ENCODE measurements at places on chromosomes 7 and 10. TPM values are rescaled to one million over a fixed set of nuclear protein-coding genes. Genes with fewer than 3 reads are reported as not detected.
A peak's percentile ranks its signal among the peaks of the same experiment; 100 is the strongest.

- peak; percentile 61 for DNase-seq
Measured at GRCh38 chr10:63374991-63375390, 90.8 kb downstream of the JMJD1C start.

DNA sequence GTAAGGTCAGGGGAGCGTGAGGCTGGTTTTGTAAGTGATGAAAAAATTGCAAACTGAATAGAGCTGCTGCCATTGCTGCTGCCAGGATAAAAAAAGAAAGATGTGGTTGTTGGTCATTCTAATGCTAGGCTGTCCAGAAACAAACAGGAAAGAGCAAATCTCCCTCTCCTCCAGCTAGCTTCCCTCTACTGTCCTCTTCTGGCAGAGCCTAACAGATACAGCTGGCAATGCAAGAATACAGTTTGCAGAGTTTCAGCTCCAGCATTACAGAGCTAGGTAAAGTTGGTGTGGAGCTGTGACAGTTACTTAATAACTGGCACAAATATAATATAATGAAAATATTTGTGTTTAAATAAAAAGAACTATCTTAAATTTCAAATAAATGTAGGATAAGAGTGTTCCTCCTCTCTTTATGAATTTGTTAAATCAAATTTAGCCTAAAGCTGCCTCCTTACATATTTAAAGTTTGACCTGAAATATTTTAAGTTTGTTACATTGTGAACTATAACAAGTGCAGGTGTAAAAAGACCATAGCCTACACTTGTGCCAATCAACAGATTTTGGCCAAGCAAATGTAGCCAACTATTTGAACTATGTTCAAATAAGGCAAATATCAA lies 407.7 kb downstream of the SH2D4B start:
- peak; percentile 10 for DNase-seq

- DNase-seq, result no peak
Measured at GRCh38 chr7:26381476-26382353, 90.1 kb downstream of the SNX10 start.

DNA sequence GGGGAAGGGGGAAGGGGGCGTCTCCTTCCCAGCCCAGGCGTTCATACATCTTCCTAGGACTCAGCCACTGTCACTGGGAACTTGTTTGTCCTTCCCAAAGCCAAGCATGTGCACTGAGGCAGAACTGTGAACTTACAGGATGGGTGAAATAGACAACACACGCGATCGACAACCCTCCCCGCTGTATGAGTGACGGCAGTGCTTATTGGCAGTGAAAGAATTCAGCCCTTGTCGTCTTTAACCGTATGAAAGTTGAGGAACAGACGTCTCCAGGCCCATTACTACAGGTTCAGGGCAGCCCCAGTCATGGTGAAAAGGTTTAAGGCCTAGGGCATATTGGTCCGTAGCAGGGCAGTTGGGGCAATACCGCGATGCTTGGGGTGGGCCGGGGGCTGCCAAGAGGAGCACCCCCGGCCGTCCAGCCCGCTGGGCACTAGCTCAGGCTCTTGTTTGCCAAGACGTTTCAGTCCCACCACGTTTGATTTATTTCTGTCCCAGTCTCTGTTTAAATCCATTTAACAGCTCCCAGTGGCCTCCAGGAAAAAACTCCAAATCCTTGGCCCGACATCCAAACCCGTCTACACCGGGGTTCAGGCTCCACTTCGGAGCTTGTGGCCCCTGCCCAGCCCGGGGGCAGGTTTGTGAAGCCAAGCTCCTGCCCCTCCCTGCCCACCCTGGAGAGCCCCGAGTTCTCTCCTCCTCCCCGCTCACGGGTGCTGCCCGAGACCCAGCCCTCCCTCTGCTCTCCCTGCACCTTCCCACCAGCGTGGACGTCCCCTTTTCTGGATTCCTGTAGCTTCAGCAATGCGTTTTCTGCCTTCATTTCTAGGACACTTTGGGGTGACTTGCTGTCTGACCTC lies 159.8 kb downstream of the DNAJB6 start:
- DNase-seq, result no peak

DNA sequence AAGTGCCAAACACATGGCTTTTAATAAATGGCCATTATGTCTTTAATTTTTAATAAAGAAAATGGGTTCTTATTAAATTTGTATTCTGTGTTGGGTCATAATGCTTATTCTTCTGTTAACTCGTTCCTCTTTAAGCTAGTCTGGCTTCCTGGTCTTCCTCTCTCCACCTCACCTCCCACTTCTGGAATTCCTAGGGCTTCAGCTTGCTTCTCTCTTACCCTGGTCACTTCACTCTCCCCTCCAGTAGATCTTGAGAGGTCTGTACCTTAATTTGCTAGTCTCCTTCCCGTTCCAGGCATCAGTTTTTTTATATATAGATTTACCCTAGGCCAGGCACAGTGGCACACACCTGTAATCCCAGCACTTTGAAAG lies 111.2 kb downstream of the RALA start:
- DNase-seq, result no peak

- no peak for DNase-seq
Measured at GRCh38 chr10:91229683-91230082, 9.2 kb downstream of the PCGF5 start.

- DNase-seq, result no peak
Measured at GRCh38 chr7:102289057-102289456, 2.4 kb downstream of the SH2B2 start.

- DNase-seq, result peak; percentile 54
Measured at GRCh38 chr10:93495654-93496321, 624 bp upstream of the CEP55 start.

GRCh38 chr7:954330-955238 lies at the start of gene ADAP1:
TSS of gene ADAP1 (minus strand) at chr7:954680. CDS start at chr7:954477, 203 bp downstream.
- no peak for DNase-seq

- no peak for DNase-seq
Measured at GRCh38 chr7:46679671-46680070, 758.6 kb upstream of the IGFBP3 start.

DNA sequence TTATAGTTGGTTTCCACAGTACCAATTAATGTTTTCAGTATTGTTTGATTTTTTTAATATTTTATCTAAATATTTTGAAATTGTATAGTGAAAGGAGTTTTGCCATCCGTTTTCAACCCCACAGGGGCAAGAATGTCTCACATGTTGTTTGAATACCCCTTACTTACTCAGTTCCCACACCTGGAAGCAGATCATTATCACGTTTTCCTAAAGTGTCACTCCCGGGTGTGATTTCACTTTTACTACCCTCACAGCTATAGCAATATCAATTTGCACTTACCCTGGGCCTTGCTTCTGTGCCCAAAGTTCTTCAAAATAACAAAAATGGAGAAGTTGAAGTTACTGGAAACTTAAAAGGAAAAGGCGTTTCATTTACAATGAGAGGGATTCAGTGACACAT lies 228.1 kb downstream of the CSTF2T start:
- no peak for DNase-seq

DNA sequence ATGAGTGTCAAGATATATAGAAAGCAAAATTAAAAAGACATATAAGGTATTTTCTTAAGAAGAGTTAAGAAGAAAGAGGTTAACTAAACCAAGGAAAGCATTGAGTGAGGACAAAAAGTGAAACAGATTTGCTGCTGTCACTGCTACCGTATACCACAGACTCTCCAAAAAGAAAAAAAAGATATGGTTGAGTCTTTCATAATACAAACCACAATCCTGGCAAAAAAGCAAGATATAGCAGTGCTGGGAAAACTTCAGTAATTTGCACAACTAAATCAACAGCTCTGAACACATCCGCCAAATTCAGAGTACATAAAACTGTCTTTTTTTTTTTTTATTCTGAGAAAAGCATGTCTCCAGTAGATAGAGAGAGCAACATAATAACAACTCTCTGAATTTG lies 114.7 kb downstream of the ETV1 start:
- no peak for DNase-seq

DNA sequence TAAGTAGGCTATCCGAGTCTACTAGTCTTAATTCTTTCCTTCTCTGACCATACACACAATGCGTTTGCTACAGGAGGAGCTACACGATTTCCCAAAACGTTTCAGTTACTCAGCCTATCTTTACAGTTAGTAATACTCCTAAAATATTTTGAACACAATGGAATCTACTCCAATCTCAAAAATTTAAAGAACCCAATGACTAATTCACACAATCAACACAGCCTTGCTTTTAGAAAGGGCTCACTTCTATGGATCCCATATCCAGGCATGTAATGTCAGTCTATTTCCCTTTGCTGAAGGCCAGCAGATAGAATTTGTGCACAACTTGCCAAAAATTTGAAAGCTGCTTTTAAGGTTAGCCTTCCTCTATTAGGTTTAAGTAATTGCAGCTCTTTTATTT lies 107.2 kb downstream of the VPS41 start:
- no peak for DNase-seq

GRCh38 chr7:77360104-77360503 lies 56.0 kb downstream of the GSAP start:
- DNase-seq, result no peak

DNA sequence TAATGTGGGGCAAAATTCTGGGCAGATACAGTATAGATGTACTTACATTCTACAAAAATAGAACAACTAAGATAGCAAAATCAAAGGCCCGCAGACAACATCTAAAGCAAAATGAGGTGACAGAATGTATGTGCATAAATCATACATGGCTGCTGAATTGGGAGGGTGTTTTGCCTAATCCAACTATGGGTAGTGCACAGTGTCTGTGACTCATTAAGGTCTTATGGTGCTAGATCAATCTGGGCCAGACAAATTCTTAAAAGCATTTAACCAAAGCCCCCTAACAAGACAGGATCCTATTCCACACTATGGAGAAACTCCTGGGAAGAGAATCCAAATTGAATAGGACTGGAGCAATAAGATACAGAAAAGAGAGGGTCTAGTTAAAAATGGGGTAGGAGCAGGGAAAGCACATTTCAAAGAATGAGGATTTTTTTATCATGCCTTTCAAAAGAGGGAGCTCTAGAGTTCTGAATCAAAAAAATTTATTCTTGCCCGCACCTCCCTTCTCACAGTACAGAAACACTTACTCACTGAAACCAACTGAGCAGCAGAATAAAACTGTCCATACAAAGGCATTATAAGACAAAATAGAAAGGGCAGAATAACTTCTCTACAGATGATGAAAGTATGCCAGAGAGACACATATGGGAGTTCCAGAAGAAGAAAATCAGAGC lies 181.3 kb downstream of the RNLS start:
- peak; percentile 31 for DNase-seq

DNA sequence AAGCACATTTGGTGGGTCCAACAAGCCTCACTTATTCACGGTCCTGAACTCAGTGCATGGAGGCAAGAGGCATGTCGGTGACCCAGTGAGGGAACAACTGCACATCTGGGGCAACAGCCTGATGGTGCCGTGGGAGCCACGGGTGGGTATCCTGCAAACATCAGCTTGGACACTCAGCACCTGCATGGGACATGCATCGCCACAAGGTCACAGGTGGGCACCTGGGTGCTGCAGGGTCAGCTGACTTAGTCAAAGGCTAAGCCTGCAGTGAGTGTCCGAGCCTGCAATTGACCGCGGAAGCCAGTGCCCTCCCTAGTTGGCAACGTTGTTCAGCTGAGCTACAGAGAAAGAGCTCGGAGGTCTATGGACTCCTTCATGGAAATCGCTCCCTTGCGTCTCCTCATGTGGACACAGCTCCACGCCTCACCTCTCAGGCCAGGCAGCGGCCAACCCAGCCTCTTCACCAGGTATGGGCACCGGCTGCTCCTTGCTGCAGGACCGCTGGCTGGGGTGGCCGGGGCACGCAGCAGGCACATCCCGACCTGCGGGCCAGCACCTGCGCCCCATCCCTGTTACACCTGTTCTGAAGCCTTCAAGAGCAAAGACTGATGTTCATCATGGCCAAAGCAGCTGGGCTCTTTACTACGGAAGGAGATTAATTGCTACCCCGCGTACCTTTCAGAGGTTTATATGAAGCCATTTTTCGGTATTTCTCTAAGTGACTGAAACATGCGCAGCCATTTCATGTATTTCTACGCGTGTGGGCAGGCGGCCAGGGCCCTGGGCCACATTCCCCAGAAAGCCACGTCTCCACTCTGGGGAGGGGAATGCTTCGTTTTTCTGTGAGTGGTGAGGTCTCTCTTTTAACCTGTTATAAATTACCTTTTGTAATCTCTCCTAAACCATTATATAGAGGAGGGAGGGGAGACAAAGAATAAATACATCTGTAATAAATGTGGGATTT lies 380.7 kb downstream of the DNAJB6 start:
- no peak for DNase-seq

- no peak for DNase-seq
Measured at GRCh38 chr10:120428754-120429153, 28.3 kb upstream of the PLPP4 start.

Gene GNGT1
- not detected for total RNA-seq

Gene RARRES2
- not detected for total RNA-seq

Gene PDIA4
- total RNA-seq, result 183 TPM

Gene ANKRD61
- total RNA-seq, result 0.37 TPM

Gene EXOSC1
- total RNA-seq, result 73.4 TPM

Gene GIMAP2
- 3.4 TPM for total RNA-seq

Gene TRIL
- total RNA-seq, result not detected

Gene LEP
- total RNA-seq, result not detected
